ENCODE measurements at places on chromosomes 5 and 9.
A peak's percentile ranks its signal among the peaks of the same experiment; 100 is the strongest.

DNA sequence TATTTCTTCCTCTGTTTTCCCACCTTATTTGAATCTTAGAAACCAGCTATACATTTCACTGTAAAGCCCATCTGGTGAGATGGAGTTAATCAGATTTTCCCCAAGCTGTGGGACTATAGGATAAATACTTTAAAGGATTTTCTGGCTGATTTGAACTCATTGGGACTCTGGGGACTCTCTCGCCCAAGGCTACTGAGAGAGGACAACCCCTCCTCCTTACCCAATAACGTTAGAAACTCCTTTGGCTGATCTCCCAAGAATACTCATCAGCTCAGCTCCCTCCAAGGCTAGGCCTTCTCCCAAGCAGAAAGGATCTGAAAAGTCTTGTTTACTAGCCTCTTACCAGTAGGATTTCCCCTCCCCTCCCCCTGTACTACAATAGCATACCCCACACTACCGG lies 1.5 kb upstream of the GLRA1 start:
- no peak for DNase-seq

DNA sequence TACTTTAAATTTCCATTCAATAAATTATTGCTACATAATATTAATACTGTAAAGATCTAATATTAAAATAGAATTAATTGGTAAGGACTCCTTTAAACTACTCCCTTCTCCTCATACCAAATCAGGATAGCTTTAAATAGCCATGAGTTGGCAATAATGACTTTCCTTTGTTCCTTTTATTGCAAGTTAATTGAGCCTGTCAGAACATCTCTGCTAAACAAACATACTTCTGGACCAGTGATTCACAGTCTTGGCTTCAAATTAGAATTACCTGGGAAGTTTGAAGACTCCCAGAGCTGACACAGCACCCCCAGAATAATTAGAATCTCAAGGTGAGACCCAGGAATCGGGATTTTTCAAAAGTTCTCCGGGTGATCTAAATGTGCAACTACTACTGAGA lies 18.7 kb downstream of the C5orf58 start:
- DNase-seq, result no peak

DNA sequence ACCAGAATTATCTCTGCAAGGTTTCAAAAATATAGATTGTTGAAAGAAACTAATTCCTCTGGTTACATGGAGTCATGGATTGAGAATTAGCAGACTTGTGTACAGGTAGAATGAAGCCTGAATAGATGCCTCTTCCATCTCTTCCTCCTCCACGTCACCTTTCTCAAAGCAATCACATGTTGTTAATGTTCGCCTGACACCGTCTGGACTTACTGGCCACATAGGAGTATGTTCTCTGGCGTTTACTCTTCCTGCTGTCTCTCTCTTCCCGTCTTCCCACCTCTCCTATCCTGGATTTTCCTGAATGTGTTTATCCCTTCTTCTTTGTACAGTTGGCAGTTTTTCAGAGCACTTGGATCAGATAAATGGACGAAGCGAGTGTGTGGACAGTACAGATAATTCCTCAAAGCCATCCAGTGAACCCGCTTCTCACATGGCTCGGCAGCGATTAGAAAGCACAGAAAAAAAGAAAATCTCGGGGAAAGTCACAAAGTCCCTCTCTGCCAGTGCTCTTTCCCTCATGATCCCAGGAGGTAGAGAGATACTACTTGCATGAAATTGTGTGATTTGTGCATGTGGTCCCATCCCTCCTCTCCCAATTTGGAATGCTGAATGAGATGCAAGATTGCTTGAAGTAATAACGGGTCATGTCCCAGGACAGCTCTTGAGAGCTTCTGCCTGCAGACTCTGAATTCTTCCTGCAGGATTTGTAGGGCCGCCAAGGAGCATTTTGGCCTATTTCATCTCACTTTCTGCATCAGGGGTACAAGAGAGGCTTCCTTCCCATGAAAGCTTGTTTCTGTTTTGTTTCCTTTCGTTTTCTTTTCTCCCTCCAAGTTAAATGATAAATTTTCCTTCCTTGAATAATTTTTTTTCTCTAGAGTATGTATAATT lies 47.3 kb downstream of the CD180 start:
- no peak for DNase-seq

DNA sequence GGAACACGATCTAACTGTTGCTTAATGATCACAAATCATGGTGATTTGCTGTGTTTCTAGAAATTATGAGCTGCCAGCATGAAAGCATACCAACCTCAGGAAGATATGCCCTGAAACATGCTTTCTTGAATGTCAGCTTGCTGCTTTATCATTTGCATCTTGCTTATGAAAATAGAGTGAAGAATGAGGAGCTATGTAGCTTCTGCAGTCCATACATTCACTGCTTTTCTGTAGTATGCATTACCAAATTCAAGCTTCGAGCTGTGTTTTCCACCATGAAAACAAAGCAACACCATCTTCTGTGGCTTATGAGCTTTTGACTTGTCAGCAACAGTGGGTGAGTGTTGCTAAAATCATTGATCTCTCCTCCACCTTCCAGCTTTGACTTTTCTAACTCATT lies 16.5 kb downstream of the F2RL2 start:
- no peak for DNase-seq

DNA sequence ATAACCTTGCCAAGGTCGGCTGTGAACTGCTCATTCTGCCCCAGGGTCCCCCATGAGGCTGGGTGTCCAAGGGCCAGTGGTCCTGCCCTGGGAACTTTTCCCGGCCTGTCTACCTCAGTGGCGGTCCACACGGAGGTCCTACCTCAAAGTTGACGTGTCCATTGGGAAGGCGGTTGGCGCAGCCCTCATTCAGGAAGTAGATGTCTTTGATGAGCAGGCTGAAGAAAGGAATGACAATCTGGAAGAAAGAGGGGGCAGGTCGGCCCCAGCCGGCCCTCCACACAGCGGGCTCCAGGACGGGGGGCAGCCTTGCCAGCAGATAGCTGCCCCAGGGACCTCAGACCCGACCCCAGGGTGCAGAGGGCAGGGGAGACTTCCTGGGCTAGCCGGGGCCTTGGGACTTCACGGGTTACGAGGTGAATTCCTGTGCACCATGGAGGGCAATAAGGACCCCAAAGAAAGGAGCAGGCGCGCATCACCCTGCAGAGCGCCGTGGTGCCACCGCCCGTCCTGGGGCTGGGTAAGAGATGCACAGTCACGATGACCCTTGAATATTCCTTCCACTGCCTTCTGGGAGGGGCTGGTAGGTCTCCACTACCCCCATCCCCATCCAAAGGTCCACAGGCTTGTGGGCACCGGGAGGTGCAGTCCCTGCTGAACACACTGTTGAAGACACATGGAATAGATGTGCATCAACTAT lies 42.9 kb upstream of the RNF130 start:
- no peak for DNase-seq

DNA sequence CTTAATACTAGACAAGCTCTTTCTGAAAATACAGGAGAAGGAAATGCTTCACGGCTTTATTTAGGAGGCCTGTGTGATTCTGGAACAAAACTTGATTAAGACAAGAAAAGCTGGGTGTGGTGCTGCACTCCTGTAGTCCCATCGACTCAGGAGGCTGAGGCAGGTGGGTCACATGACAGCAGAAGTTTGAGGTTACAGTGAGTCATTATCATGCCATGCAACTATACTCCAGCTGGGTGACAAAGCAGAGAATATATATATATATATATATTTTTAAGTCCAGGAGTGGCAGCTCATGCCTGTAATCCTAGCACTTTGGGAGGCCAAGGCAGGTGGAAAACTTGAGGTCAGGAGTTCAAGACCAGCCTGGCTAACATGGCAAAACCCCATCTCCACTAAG lies 33.1 kb upstream of the SPIN1 start:
- DNase-seq, result no peak

GRCh38 chr9:105198865-105199264 lies 45.6 kb upstream of the SLC44A1 start:
- DNase-seq, result no peak

GRCh38 chr9:92438900-92439526 lies 14.7 kb upstream of the OMD start:
- no peak for DNase-seq

DNA sequence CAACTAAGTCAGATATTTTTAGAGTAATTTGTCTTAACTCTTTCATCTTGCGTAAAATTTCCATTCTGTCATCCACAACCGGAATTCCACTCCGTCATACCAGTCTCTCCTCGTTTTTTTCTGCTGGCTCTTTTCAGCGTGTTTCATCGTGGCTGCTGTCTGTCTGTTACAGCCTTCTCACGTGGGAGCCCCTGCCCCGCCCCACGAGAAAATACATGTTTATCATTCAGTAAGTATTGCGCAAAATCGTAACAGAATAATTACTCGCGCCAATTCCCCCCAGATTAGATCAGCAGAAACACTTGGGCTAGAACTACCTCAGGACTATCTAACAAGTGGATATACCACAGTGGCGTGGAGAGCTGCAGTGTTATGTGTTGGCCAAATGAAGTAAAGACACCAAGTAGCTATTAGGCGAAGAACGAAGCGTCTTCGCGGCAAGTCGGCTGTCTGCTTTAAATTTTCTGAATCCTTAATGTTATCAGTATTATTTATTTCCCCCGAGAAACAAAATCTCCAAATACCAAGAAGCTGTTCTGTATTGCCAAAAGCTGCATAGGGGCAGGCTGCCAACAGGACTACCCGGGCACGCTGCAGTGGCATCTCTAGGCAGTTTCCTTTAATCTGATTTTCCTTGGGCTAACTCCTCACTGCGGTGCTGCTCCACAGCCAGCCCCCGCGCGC lies 566 bp upstream of the FOCAD start:
- DNase-seq, result peak; percentile 31

GRCh38 chr5:154342963-154343362 lies 102.8 kb upstream of the SAP30L start:
- no peak for DNase-seq

GRCh38 chr9:128175102-128175563 lies 15.1 kb downstream of the BBLN start:
- DNase-seq, result no peak

GRCh38 chr9:22009506-22009867 lies 382 bp upstream of the CDKN2B start:
- DNase-seq, result no peak

DNA sequence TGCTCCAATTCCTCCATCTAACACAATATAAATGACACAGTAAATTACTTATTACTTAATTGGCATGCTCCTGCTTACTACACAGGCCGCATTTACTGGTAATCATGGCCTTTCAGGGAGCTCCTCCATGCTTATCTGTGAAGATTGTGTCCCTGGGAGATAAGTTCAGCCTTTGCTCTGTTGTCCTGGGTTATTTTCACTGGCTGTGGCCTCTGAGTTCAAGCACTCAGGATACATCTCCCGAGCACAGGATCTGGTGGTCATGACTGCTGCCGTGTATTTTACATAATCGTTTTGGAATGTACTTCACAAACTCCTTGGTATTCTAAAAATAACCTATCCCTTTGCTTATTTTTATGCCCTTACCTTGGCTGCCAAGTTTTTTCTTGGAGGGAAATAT lies 215.7 kb downstream of the ICE1 start:
- no peak for DNase-seq

DNA sequence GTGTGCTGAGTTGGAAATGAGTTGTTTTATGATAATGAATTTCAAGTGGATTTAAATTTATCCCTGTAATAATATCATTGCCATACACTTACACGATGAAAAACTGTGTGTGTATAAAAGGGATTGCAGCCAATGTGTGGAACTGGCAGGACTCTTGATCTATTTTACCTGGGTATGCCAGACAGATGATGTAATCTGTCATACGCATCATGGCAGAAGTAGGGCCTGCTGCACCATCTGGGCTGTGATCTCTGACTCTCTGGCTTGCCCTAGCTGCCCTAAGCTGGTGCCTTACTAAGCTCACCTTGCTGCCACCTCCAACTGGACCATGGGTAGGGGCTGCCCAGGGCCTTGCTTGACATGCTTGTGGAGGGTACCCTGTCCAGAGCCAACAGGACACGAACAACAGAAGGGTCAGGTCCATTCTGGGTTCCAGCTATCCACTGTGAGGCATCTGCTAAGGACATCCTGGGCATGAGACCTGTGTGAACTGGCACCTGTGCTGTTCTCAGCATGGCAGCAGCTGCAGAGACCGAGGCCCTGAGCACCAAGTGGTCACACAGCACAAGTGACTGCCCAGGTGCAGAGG lies 184.2 kb downstream of the FSTL4 start:
- DNase-seq, result no peak

- DNase-seq, result no peak
Observed at GRCh38 chr5:116438979-116439554, 135.6 kb downstream of the SEMA6A start.

GRCh38 chr5:33468775-33469435 lies 28.1 kb downstream of the TARS1 start:
- no peak for DNase-seq

DNA sequence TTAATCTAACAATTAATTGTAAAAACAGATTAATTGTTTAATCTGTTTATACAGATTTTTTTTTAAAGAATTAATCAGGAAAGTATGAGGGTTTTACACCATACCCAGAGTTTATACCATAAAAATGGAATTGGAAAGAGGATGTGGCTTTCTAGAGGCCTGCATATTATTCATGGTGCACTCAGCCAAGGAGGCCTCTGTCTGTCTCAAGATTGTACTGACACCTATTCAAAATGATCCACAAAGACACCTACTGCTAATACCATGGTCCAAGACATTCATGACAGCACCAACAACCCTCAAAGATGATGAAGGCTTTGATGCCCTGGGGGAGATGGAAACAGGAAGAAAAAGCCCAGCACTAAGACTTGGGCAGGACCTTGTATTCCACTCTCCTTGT lies 58.1 kb upstream of the MAST4 start:
- no peak for DNase-seq

DNA sequence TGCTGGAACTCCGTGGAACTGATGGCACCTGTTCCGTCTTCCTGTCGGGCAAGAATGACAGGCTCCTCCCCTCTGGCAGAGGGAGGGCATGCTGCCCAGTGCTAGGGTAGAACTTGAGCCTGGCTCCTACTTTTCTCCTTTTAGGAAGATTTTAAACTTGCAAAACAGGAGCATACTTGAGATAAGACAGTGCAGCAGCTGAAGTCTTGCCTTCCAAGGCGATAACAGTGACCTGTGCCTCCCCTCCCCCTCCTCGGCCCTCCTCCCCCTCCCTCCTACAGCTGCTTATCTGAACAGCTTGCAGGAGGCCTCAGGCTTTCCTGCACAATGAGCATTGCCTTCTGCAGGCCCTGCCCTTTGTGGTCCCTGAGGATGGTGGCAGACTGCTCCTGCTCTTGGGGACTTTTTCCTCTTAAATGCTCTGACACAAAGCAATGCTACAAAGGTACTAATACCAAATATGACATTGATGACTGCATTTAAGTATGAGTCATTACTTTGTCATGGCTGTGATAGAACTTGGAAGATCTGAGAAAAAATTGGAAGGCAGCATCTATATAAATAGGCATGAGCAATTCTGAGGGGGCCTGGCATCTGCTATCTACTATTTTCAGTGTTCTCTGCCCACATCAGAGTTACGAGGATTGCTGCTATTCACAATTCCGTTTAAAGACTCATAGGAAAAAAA lies 2.0 kb downstream of the GADD45G start:
- peak; percentile 47 for DNase-seq

DNA sequence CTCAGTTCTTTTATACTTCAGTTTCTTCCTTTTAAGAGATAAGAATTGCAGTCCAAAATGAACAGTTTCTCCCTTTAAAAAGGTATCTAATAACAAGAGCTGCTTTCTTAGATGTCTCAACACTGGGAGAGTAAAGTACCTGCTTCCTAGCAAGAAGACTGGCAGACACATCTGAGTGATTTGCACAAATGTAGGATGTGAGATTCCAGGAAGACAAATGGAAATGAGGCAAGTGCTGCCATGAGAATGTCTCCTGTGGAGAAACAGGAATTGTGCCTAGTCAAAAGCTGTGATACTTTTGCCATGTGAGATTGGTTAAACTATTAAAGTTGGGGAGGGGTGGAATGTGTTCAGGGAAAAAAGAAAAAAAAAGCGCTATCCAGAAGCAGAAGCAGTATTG lies 159.1 kb downstream of the HTR1A start:
- no peak for DNase-seq
